Stimulated activated CD8-positive, alpha-beta memory T cell treated with anti-CD3 and anti-CD28 coated beads, Interleukin-2, amount 100 ng/mL, for 1 hour (primary cell): ENCODE measurements at places on chromosomes 16 and 17.

GRCh38 chr16:324451-325334, 27.8 kb downstream of the AXIN1 start:
- DNase-seq = peak; percentile 30

GRCh38 chr17:67461228-67461780, 84.2 kb downstream of the PITPNC1 start:
- no peak for DNase-seq

GRCh38 chr17:18190628-18191235, 7.1 kb downstream of the ALKBH5 start:
- DNase-seq = no peak

DNA sequence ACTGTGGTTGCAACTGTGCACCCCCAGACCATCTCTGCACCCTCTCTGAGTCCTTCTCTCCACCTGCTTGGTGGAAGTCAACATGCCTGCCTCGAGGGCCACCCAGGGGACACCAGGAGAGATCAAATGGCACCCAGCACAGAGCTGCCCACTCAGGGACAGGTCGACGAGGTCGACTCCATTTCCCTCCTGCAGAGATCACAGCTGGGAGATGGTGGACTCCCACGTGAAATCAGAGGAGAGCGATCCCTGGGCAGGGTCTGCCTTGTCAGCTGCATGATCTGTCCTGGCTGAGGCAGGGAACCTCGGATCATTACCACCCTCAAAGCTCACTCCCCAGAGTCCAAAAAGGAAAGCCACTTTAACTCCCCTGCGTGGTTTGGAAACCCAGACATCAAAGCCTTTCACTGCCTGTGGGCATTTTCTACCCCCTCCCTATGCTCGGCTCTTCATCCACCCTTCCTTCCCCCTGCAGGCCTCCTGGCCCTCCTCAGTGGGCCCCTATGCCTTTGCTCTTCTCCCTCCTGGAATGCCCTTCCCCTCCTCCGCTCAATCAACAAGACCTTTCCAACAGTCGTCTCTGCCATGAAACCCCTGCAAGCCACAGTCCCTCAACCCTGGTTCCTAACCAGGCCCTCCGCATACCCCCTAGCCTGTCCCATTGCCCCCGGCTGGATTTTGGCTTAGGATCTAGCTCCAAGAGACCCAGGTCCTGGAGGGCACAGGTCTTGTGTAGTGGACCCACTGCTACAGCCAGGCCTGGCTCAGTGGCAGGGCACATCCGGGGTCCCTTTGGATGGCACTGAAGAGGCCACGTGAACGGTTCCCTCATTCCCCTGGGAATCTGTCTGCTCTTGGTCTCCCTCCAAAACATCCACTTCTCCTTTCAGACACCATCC, 103.8 kb upstream of the RPL38 start:
- no peak for DNase-seq

DNA sequence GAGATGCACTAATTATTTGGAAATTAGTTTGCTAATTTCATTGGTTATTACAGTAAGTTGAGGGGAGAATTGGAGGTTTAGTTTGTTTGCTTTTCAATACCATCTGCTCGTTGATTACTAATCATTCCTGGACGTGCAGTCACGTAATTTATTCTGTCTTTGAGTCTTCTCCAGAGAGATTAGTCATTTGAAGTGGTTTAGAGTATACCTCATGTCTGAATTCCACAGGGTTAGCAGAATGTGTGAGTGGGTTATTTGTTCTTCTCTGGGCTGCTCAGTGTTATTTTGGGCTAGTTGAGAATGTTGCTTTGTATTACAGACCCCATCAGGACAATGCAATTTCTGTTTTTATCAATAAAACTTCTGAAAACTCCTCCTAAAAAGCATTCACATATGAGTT, 265.0 kb downstream of the RBFOX1 start:
- no peak for DNase-seq

- no peak for DNase-seq
Measured at GRCh38 chr16:76970087-76970744, 220.8 kb upstream of the MON1B start.

- DNase-seq = no peak
Measured at GRCh38 chr17:9813166-9813565, 8.7 kb downstream of the GSG1L2 start.

- DNase-seq = no peak
Measured at GRCh38 chr16:69871708-69872107, 79.4 kb upstream of the CLEC18A start.

- no peak for DNase-seq
Measured at GRCh38 chr17:37713624-37714023, 31.2 kb downstream of the HNF1B start.

DNA sequence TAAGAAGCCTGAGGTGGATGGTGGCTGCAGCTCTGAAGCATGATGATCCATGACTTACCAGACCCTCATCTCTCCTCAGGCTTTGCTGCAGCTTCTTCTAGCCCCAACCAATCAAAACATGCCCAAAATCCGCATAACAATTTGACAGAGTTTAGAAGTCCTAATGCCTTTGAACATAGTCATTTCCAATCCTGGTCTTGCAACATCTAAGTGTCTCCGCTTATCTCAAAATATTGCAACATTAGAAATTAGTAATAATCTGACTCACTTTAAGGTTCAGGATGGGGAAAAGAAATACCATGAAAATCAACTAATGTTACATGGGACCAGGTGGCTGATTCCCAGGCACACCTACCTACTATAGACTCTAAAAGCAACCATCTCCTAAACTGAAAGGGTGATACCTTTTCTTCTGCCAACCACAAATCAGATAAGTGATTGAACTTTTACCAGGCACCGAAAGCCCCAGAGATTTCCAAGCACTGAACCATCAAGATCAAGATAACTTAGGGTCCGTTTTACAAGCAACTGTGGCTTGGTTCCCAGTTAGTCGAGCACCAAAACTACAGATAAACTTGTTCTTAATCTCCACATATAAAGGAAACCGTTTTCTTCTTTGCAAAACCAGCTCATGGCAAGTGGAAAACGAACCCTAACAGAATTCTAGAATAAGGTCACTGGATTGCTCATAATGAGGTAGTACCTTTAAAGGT, 14.0 kb downstream of the ERN1 start:
- no peak for DNase-seq

GRCh38 chr16:67736858-67737257, 17.7 kb upstream of the GFOD2 start:
- DNase-seq = no peak

DNA sequence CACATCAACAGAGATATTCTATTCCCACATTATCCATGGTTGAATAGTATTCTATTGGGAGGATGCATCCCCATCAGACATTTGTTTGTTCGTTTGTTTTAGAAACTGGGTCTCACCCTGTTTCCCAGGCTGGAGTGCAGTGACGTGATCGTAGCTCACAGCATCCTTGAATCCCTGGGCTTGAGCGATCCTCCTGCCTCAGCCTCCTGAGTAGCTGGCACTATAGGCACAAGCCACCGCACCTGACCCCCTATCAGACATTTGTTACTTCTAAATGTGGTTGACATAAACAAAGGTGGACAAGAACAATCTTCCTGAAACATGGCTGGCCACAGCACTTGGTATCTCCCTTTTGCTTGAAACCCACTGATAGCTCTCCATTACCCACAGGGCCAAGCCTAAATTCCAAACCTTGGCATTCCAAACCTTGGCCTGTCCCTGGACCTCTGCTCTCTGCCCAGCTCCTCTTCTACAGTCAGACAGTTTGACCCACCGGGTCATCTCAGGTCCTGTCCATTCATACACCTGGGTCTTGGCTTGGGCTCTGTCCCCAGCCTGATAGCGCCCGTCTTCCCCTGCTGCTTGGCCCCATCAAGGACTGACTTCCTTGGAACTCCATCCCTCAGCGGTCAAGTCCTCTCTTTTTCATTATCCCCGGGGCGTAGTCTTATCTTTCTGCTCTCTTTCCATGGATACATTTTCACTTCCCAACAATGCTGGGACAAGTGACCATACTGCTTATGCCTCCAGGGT, 1.5 kb upstream of the PRR29 start:
- no peak for DNase-seq

DNA sequence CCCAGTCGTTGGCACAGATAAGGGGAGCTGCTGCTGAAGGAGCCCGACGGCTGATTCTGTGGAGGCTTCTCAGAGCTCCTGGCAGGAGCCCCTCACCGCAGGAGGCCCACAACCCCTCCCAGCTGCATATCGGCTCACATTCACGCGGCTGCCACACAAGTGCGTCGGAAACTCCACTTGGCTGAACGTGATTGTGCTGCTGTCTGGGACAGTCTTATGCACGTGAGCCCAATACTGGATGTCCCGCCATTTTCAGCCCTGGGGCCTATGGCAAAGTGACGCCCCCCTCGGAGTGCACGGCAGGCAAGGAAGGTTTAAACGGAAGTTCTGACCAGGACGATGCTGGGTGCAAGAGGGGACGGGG, 8.7 kb upstream of the PITPNA start:
- DNase-seq = no peak
